ENCODE measurements at places on chromosomes 16 and 17.

GRCh38 chr17:49254066-49254465 is 23.5 kb upstream of the PHOSPHO1 start:
- no peak for DNase-seq

- no peak for DNase-seq
These were observed 590 bp downstream of the TMEM219 start for GRCh38 chr16:29962344-29962994.

GRCh38 chr17:75844530-75845057 is 390 bp upstream of the UNC13D start:
- no peak for DNase-seq

- peak; percentile 93 for DNase-seq
These were observed 58.1 kb downstream of the SLFN11 start for GRCh38 chr17:35315283-35315682.

GRCh38 chr16:48393485-48394354 is 8.5 kb upstream of the SIAH1 start:
- DNase-seq, result no peak
